ENCODE measurements at places on chromosomes 6 and 20.

- DNase-seq = no peak
Observed at GRCh38 chr6:8238773-8239683, 136.7 kb upstream of the EEF1E1 start.

GRCh38 chr20:9989066-9989724 lies 45.6 kb upstream of the ANKEF1 start:
- no peak for DNase-seq

- DNase-seq = no peak
Observed at GRCh38 chr20:11926292-11926998, 8.8 kb downstream of the BTBD3 start.

DNA sequence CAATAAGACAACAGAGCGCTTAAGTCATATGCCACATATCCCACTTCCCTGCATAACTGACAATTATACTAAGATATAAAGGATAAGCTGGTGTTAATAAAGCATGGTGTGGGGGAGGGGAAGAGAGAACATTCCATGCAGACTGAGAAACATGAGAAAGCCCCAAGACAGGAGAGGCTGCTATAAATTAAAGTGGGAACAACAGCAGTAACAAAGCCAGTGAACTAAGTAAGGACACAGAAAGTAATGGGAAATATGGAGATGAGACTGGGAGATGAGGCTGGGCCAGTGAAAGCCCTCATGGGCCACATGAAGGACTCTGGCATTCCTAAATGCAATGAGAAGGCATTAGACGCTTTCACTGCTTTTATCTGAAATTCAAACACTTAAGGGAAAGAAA lies 41.3 kb downstream of the SESN1 start:
- no peak for DNase-seq
